ENCODE measurements at places on chromosomes 3 and 15. TPM values are rescaled to one million over a fixed set of nuclear protein-coding genes. Genes with fewer than 3 reads are reported as not detected.

Gene FBLN2
- total RNA-seq, result not detected

Gene ARHGEF3
- total RNA-seq, result 64.1 TPM

Gene CKMT1A
- 0.16 TPM for total RNA-seq

Gene GOLGA8R
- total RNA-seq, result 2.8 TPM

Gene ALDH1A2
- not detected for total RNA-seq

Gene HCN4
- not detected for total RNA-seq

Gene AHSG
- 0.16 TPM for total RNA-seq

Gene CAND2
- 0.29 TPM for total RNA-seq

Gene ZBBX
- total RNA-seq, result not detected

Gene MINAR1
- 0.93 TPM for total RNA-seq

Gene GABRA5
- not detected for total RNA-seq

Gene SEMA6D
- total RNA-seq, result not detected

Gene GLDN
- not detected for total RNA-seq

Gene GOLGA8S
- total RNA-seq, result 0.08 TPM

Measured in activated T-helper 1 cell treated with anti-CD3 and anti-CD28 coated beads, Interleukin-12 subunit alpha, Interleukin-12 subunit beta, Interleukin-2, Interleukin-4 antibody, amounts not matched to agents 30 ng/mL and 10 ng/mL and 1 ng/mL, durations not matched to agents 14 hours and 24 hours and 36 hours (primary cell).